Gastroesophageal sphincter (tissue), 4 donors: ENCODE measurements at places on chromosomes 5 and 9. TPM values are rescaled to one million over a fixed set of nuclear protein-coding genes. Genes with fewer than 3 reads are reported as not detected.

DNA sequence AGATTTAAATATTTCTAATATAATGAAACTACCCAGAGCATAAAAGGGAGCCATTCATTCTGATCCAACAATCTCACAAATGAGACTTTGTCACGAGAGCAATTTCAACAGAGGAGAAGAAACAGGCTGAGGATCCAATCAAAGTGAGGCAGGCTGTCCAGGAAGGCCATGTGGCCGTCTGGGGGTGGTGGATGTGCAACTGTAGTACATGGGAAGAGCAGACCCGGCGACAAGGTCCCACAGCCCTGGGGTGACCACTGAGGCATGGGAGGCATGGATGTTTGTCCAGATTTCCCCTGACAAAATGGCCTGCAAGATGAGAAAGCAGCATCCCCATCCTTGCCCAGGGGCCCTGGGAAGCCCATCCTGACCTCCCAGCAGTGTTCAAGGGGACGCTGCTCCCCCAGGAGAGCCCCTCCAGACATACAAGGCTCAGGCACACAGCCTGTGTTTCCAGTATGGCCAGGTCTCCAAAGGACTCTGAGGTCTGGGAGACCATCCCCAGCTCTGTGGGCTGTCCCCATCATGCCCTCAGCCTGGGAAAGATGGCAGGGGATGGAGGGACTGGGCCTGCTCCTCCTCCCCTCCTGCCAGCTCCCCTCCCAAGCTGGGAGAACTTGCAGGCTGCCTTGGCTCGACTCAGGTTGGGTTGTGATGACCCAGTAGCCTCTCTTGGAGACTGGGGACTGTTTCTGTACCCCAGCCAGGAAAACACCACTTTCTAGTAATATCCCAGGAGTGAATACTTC lies 27.5 kb upstream of the FCN2 start:
- ATAC-seq, result no peak

DNA sequence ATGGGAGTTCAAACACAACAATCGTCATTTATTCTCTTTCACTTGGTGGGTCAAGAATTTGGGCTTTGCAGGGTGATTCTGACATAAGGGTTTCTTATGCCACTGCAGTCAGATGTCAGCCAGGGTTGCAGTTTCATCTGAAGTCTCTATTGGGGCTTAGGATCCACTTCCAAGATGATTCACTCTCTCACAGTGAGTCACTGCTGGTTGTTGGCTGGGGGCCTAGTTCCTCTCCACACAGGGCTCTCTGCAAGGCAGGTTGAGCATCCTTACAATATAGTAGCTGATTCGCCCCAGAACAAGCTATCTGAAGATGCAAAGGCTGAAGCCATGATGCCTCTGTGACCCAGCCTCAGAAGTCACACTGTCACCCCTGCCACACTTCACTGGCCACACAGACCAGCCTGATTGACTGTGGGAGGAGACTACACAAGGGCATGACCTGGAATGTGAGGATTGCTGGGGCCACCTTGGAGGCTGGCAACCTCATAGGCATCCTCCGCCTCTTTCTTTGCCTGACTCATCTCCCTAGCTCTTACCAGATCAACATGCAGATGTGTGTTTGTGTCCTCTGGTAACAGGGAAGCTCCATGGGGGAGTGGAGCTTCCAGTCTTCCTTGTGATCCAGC lies 4.5 kb upstream of the CARD19 start:
- ATAC-seq, result no peak

The IL17B gene
- total RNA-seq, result 5.0 TPM

DNA sequence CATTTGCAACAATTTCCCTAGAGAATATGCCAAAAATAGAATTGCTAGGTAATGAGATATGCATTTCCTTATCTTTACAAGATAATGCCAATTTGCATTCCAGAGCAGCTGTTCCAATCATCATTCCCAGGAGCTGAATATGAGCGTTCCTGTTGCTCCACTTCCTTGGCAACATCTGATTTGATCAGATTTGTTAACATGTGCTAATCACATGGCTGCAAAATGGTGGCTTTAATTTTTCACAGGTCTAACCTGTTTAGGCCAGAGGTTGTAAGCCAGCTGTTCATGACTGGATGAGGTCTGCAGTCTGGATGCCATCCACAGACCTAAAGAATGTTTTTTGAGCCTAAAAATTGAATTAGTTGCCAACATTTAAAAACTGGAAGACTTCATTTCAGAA lies 220.7 kb upstream of the IL12B start:
- no peak for ATAC-seq

DNA sequence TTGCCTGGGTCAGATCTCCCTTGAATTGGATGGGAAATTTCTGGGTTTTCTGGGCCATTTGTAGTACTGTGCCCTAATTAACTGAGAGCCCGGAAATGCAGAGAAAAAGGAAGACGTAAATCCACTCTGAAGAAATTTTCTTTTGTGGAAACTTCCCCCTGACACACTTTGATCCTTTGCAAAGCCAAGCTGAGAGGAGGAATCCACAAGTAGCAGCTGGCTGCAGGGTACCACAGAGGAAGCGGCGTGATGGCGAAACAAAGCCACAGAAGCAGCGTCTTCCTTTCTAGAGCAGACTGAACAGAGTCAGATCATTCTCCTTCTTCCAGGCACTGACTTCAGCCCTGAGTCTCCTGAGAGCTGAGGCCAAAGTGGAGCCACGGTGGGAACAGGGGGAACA lies 47.1 kb upstream of the ZNF354A start:
- ATAC-seq, result no peak

- ATAC-seq, result peak; percentile 50
These were observed 28.0 kb downstream of the ERAP2 start for GRCh38 chr5:96904054-96904931.

- no peak for ATAC-seq
These were observed 687.3 kb upstream of the ST8SIA4 start for GRCh38 chr5:101590384-101590783.

The LCN10 gene
- 16.5 TPM for total RNA-seq

DNA sequence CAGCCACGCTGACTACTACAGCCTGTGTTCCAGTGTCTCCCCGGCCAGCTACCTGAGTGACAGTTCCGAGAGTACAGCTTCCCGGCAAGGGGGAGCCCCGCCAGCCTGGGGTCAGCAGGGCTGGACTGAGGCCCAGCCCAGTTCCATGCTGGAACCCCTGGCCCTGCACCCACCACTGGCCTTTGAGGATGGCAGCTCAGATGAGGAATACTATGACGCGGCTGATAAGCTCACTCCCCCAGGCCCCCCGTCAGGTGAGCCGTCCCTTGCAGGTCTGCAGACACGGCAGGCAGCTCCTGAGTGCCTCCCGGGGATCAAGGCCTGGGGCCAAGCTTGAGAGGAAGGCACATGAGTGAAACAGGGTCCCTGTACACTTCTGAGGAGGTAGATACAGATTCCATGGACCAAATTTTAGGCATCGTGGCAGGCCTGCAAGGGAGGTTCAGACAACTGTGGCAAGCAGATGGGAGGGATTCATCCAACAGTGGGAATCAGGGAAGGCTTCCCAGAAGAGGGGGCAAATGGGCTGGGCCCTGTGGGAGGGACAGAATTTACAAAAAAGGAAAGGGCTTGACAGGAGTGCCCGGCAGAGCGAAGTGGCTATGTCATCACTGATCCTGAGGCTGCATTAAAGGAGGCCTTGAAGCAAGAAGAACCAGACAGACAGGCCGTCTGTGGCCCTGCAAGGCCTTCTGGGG lies 12.8 kb upstream of the TRMT10B start:
- peak; percentile 16 for ATAC-seq

GRCh38 chr5:69230181-69230580 lies 4.5 kb upstream of the CDK7 start:
- ATAC-seq, result no peak

DNA sequence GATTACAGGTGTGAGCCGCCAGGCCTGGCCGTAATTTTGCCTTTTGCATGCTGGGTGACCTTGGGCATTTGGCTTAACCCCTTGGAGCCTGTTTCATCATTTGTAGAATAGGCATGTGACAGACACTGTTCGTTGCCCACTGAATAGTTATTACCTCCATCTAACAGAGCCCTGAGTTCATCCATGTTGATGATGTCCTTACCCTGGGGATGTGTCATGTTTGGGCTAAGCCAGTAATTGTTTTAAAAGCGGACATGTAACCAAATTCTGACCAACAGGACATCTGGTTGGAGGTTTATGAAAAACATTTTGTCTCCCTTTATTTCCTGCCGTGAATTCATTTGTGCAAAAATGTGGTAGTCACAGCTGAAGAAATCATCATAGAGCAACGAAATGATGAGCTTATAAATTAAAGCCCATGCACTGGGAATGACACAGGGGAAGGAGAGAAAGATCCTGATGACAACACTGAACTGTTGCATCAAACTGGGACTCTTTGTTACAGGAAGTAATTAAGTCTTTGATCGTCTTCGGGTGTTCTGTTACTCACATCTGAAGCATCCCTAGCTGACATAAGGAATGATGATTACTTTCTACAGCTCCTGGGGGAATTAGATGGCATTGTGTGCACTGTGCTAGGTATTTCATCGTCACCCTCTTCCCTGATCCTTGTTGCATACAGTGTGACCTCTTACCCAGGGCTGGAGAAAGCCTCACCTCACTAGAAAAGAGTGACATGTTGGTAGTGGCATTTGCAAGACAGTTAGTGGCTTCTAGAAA lies 117.8 kb downstream of the FGF18 start:
- ATAC-seq, result no peak

GRCh38 chr5:169301386-169301934 lies 521 bp upstream of the SLIT3 start:
- no peak for ATAC-seq

The BTNL8 gene
- total RNA-seq, result 1.1 TPM

The CCL28 gene
- 8.6 TPM for total RNA-seq

GRCh38 chr5:126104951-126105350 lies 318.3 kb upstream of the GRAMD2B start:
- ATAC-seq, result no peak

DNA sequence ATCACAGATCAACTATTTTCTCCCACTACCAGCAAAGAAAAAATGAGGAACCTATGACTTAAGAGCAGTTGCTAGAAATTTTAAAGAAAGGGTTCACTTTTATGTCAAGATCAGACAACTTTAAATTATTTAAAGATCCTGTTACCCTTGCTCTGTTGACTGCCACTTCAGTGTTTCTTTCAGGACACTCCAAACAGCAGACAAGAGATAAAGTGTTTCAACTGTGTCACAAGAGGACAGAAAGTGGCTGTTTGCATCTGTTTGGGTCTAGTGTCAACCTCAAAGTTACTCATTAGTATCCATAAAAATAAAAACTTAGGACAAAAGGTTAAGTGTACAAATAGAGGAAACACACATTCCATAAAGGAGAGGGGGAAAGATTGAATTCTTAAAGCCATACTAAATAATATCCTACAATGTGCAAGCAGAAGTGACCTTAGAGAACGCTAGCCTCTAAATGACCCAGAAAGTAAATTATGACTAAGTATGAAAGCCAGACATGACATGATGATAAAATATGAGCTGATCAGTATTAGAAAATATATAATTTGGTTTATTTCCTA lies 24.9 kb downstream of the HMGCS1 start:
- no peak for ATAC-seq

DNA sequence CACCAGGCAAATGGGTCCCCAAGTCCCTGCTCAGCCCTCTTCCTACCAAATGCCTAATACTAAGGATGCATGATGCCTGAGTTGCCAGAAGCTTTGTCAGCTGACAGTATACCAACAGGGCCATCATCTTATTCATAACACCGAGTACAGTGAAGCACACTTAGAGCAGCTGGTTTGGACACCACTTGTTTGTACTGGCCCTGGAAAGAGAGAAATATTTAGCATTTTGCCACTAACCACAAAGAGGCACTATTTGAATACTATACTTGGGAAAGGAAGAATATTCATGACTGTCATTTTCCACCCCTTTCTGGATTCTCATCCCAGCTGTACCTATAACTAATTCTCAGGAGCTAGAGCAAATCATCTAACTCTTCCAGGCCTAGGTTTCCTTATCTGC lies 364.4 kb upstream of the KIF2A start:
- no peak for ATAC-seq

DNA sequence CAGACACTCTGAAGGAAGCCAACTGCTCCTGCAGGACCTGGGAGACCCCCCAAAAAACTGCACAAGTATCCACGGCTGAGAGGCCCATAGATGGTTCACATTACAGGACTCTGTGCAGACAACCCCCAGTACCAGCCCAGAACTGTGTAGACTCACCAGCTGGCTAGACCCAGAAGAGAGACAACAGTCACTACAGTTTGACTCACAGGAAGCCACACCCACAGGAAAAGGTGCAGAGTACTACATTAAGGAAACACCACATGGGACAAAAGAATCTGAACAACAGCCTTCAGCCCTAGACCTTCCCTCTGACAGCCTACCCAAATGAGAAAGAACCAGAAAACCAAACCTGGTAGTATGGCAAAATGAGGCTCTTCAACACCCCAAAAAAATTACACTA lies 281.2 kb upstream of the RGMB start:
- no peak for ATAC-seq

- ATAC-seq, result no peak
These were observed 20.1 kb downstream of the ATOX1 start for GRCh38 chr5:151738125-151738848.

The CDC20B gene
- not detected for total RNA-seq

The UGCG gene
- total RNA-seq, result 34.4 TPM

DNA sequence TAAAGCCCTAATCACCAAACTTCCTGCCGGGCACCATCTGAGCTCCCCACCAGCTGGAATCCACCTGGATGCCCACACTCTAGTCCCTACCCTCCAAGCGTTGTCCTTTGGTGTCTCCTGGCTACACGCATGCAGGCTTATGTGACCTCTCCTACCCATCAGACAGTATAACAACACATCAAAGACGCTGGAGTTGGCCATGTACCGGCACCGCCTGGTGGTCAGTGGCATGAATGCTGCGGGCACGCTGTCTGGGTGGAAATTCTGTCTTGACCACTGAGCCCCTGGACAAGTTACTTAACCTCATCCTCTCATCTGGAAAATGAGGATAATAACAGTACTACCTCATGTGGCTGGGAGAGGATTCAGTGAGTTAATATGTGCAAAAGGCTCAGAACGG lies 23.4 kb upstream of the CORO2A start:
- ATAC-seq, result no peak

- no peak for ATAC-seq
These were observed 20.4 kb downstream of the ADAM19 start for GRCh38 chr5:157555037-157555640.

The C5orf52 gene
- total RNA-seq, result not detected

The THBS4 gene
- total RNA-seq, result 20.1 TPM

DNA sequence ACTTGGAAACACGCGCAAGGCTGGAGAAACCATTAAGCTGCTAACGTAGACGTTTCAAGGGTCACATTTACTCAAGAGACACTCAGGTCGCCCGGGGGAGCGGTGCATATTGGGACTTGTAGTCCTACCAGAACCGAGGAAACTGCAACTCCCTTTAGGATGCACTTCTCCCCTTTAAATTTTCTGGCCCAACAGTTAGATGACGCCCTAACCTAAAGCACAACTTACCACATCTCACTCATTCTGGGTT lies 384 bp upstream of the DMXL1 start:
- ATAC-seq, result peak; percentile 79

GRCh38 chr9:13412331-13412730 lies 132.8 kb upstream of the MPDZ start:
- ATAC-seq, result no peak

GRCh38 chr9:21294364-21294774 lies 10.7 kb downstream of the IFNA5 start:
- ATAC-seq, result no peak
